ENCODE measurements at places on chromosomes 4 and X.

GRCh38 chrX:49761481-49761880, 65.7 kb upstream of the PAGE1 start:
- DNase-seq: no peak

DNA sequence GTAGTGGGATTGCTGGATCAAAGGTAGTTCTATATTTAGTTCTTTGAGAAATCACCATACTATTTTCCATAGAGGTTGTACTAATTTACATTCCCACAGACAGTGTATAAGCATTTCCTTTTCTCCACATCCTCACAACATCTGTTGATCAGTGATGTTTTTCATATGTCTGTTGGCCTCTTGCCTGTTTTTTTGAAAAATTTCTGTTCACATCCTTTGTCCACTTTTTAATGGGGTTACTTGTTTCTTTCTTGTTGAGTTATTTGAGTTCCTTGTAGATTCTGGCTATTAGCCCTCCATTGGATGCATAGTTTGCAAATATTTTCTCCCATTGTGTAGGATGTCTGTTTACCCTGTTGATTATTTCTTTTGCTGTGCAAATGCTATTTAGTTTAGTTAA, 72.6 kb downstream of the STOX2 start:
- DNase-seq: no peak

DNA sequence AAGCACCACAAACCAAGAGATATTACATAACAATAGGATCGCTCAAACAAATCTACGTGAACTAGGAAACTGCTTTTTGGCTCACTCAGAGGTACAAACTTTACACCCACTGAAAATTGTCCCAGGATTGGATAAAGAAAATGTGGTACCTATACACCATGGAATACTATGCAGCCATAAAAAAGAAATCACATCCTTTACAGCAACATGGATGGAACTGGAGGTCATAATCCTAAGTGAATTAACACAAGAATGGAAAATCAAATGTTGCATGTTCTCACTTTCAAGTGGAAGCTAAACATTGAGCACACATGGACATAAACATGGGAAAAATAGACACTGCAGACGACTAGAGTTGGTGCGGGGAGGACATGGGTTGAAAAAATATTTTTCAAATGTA, 207.8 kb downstream of the CBR4 start:
- no peak for DNase-seq

- no peak for DNase-seq
These were observed 97.4 kb upstream of the S100G start for GRCh38 chrX:16552546-16552945.

DNA sequence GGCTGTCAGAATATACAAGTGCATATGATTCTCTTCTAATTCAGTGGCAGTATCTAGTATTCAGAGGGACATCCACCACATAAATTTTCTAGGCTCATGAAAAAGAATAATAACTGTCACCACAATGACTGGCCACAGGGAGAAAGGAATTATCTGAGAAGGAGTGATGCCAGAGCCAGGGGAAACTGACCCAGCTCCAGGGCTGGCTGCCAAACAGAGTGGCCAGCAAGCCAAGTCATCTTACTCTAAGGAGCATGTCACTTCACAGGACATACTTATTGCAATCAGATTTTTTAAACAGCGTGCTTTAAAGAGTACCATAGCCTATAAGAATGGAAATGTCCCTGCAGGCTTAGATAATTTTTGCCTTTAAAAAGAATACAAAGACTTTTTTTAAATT, 5.8 kb upstream of the SEPTIN11 start:
- DNase-seq: no peak

GRCh38 chr4:24169956-24170355, 280.1 kb upstream of the PPARGC1A start:
- no peak for DNase-seq

DNA sequence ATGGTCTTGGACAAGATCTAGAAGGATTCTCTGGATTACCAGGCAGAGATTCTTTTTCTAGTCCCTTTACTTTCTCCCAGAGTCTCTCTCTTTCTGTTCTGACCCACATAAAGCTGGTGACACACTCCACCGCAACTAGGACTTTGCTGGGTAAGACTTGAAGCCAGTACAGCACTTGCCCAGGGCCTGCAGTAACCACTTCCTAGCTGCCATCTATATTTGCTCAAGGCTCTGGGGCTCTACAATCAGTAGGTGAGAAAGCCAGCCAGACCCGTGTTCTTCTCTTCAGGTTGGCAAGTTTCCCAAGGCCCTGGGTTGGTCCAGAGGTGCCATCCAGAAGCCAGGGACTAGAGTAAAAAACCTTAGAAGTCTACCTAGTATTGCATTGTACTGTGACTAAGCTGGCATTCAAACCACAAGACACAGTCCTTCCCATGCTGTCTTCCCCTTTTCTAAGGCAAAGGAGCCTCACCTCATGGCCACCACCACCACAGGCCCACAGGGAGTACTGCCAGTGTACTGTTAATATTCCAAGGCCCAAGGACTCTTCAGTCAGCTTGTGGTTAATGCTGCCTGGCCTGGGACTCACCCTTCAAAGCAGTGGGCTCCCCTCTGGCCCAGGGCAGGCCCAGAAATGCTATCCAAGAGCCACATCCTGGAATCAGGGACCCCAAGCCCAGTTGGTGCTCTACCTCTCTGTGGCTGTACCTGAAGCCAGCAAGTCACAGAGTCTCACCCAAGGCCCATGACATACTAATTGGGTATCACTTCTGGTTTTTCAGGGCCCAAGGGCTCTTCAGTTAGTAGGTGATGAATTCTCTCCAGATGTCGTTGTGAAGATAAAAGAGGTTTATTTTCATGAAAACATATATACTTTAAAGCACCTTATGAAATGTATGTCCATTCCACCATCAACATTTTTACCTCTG, 54.7 kb downstream of the CD38 start:
- no peak for DNase-seq

DNA sequence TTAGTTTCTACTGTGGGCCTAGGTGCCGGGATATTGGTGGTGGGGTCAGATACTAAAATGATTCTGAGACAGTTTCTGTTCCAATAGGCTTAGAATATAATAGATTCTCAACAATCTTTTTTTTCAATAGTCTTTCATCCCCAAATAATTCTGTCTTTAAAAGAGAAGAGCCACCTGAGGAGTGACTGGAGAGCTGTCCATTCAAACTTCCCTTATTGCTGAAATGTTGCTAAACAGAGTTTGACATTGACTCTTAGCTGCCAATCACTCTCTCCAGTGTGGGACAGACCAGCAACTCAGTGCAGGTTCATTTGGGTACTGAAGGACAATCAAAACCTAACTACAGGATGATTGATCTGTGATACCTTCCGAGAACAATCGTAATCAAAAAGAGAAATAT, 12.4 kb upstream of the ADH7 start:
- DNase-seq: no peak

- no peak for DNase-seq
These were observed 1.5 kb downstream of the GPR101 start for GRCh38 chrX:137032341-137032694.

DNA sequence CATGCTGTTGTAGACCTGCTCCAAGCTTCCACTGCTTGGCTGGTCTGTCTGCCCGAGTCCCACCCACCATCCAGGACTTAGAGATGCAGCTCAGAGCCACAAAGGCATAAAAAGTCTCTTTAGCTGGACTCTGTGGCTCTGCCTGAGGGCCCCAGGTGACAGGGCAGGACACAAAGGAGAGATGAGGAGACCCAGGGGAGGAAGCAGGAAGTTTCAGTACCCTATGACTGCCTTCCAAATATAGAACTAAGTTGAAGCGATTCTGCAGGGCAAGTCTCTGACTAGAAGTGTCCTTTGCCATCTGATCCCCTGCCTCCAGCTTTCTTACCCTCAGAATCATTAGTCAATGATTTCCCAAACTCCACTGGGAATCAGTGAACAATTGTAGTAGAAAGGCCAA, 11.2 kb upstream of the CXCR3 start:
- no peak for DNase-seq

GRCh38 chr4:64518600-64518999, 109.3 kb upstream of the TECRL start:
- no peak for DNase-seq

DNA sequence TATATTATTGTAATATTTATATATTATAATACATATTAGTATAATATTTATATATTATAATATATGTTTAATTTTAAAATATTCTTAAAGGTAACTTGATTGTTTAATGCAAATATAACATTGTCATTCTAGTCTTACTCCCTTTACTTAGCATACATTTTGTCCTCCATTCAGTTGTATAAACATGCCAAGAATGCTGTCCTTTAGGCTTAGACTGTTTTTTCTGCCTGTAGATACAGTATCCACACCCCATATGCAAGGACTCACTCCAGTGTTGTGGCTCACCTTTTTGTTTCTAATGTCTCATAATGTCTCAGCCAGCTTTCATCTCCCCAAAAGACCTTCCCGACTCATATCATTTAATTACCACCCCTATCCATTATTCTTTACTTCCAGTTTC, 2110.0 kb downstream of the PCDH7 start:
- no peak for DNase-seq

Measured in cortex of kidney (tissue), 1 donor.